ENCODE measurements at places on chromosomes 12 and 14.

GRCh38 chr12:6532927-6533652, 1.2 kb upstream of the GAPDH start:
- peak; percentile 83 for DNase-seq

GRCh38 chr12:78403681-78404080, 460.9 kb upstream of the SYT1 start:
- peak; percentile 4 for DNase-seq

GRCh38 chr14:99562856-99563748, 40.9 kb downstream of the CCDC85C start:
- DNase-seq, result peak; percentile 71

DNA sequence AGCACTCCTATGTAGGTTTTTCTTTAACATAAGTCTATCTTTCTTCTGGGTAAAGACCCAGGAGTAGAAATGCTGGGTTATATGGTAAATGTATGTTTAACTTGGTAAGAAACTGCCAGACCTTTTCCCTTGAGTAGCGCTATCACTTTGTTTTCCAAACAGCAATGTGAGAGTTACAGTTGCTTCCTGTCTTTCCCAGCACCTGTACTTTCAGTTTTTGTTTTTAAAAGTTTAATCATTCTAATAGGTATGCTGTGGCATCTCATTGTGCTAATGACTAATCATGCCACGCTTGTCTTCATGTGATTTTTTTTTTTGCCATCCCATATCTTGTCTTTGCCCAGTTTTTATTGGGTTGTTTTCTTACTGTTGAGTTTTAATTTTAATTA, 28.1 kb downstream of the GIT2 start:
- DNase-seq, result no peak

GRCh38 chr12:101828463-101829196, 2.1 kb downstream of the GNPTAB start:
- DNase-seq, result no peak

DNA sequence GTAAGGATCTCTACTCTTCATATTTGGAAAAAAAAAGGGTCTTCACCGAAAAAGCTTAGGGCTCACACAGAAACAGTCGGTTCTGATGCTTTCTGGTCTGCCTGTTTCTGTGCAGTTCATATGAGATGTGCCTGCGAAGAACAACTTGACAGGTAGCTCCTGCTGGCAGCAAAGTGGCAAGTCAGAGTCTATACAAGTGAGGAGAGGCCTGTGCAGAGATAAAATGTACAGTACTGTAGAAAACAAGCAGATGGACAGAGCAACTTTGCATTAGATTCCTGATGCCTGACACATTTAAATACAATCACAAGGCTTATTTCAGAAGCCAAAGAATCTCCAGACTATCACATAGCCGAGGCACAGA, 936.0 kb downstream of the DIO2 start:
- DNase-seq, result no peak

- no peak for DNase-seq
Measured at GRCh38 chr12:85405781-85406522, 125.9 kb downstream of the ALX1 start.

- DNase-seq, result no peak
Measured at GRCh38 chr14:56744016-56744415, 66.3 kb downstream of the OTX2 start.

- DNase-seq, result no peak
Measured at GRCh38 chr12:54053003-54053750, 458 bp upstream of the HOXC4 start.

DNA sequence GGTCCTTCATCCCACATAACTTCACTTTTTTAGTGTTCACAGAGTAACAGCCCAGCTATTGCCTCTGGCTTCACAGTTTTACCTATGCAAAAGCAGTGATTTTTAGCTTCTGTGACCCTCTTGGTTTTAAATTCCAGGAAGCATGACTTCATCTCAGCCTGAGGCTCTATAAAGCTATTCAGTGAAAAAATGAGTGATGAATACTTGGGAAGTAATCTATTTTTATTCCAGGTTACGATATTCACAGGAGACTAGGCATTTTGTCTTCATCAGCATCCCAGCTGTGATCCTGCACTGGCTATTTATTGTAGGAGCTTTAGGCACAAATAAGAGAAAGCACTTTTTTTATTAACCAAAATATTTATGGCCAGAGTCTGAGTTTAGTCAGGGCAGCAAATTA, 164.8 kb downstream of the SNAPC1 start:
- DNase-seq, result peak; percentile 86

DNA sequence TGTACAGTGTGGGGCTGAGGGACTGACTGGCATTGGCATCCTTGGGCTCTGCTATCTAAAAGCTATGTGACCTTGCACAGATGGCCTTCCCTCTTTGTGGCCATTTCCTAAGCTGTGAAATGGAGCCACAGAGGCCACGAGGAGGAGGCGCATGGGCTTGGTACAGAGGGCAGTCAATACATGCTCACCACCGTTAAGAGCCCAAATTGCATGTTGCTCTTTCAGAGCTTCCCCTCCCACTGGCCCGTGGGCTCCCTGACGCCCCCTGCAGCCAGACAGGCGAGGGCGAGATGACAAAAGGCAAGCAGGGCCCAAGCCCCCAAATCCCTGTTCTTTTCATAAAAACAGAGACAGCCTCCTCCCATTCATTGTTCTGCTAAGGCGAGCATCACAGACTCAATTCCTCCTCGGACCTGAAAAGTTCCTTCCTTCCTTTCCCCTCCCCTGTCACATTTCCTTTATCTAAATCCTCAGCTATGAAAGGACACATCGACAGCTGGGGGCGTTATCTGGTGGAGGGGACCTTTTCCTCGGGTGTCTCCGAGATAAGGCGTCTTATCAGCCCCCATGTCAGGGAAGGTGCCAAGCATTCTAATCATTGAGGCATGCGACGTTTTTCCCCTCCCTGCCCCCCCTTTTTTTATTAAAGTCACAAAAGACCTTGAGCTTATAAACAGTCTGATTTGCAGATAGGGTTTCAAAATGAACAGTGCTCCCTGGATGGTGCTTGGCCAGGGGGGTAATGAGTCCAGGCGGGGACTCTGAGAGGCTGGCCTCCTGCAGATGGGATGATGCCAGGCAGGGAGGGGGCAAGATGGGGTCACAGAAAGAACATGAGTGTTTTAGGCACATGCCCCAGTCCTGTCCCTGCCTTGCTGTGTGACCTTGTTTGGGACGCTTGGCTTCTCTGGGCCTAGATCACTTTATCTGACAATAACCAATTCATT, 26.4 kb downstream of the FAM222A start:
- DNase-seq, result no peak

DNA sequence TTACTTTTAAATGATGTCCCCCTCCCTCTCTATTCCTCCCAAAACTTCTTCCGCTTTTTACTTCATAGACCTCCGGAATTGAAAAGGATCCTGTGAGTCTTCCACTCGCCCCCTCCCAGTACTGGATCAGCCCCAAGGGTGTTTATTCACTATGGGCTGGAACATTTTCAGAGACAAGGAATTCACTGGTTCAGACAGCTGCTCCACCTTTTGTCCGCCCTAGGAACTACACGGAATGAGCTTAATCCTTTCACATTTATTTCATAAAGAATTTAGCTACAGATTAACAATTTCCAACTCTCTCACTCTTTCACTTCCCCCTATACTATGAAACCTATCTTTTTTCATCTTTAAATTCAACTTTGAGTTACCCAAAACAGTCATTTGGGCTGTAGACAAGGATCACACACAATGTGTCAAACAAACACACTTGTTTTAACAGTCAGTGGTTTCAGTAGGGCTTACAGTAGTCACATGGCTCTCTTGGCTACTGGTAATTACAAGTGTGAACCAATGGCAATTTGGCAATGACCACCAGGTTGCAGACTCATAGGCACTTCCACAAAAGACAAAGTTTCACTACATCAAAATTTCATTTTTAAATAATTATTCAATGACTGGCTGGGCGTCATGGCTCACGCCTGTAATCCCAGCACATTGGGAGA, 20.6 kb downstream of the CNIH1 start:
- peak; percentile 76 for DNase-seq

- DNase-seq, result no peak
Measured at GRCh38 chr12:105659355-105660075, 329.0 kb downstream of the C12orf75 start.

- no peak for DNase-seq
Measured at GRCh38 chr12:26825459-26826016, 7.5 kb downstream of the ITPR2 start.

GRCh38 chr12:57770734-57771133, 1.2 kb downstream of the METTL1 start:
- DNase-seq, result no peak

GRCh38 chr14:33738491-33738890, 212.4 kb downstream of the EGLN3 start:
- no peak for DNase-seq

GRCh38 chr12:2857576-2857975, 737 bp upstream of the TEX52 start:
- DNase-seq, result no peak

- DNase-seq, result peak; percentile 2
Measured at GRCh38 chr12:28497889-28498411, 307.7 kb downstream of the CCDC91 start.

- peak; percentile 45 for DNase-seq
Measured at GRCh38 chr14:38210587-38211216, 3.0 kb downstream of the SSTR1 start.

DNA sequence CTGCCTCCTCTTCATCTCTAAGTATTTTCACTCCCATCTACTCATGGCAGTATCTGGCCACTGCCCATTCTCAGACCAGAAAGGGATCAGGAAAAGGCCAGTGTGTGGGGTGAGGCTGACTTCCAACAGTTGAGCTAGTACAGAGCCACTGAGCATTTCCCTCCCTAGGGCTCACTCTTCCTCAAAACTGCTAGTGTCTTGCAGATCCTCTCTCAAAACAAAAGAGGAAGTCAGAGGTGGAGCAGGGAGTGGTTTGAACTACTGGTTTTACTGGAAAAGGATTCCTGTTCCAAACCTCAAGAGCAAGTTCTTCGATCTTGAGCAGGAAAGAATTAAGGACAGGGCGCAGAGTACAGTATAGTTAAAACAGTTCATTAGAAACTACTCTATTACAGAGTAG, 11.7 kb upstream of the RNASE10 start:
- DNase-seq, result no peak

DNA sequence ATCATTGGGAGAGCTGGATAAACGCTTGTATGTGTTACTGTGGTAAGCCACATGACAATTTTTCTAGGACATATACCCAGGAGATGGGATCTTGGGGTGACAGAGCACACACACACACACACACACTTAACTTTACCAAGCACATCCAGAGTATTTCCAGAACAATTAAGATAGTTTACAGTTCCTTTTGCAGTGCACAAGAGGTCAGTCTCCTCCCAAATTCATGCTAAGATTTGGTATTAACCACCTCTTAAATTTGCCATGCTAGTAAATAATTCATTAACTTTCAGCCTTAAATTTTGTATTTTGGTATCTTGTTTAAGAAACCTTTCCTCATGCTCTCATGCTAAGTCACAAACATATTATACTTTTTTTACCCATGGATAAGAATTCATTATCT, 33.9 kb upstream of the LIMA1 start:
- DNase-seq, result no peak

GRCh38 chr14:84826294-84826693, 703.6 kb upstream of the FLRT2 start:
- DNase-seq, result no peak

- no peak for DNase-seq
Measured at GRCh38 chr14:88929656-88930436, 105.4 kb downstream of the TTC8 start.

DNA sequence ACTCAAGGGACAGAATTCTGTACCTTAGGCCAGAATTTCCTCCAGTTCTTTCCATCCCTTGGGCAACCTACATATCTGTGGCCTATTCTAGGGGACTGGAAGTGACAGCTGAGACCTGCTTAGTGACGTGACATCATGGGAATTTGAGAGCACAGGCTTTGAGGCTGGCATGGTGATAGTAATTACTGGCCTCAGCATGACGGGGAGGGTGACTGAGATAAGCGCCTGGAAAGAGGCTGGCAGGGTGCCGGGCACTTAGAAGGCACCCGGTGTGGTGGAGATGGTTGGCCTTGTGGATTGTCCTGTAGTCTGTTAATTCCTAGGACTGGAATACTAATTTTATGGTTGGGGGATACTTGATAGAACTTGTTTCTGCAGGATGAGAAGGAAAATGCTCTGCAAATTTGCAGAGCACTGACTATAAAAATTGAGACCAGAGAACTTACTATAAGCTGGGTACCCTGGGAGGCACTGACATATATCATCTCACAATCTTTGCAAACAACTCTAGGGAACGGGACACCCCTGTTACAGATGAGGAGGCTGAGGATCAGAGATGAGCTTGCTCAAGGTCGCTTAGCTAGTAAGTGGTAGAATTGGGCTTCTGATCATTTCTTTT, 42.2 kb upstream of the TBX3 start:
- DNase-seq, result no peak

- peak; percentile 100 for DNase-seq
Measured at GRCh38 chr14:58171090-58171489, 19.1 kb upstream of the ARMH4 start.

DNA sequence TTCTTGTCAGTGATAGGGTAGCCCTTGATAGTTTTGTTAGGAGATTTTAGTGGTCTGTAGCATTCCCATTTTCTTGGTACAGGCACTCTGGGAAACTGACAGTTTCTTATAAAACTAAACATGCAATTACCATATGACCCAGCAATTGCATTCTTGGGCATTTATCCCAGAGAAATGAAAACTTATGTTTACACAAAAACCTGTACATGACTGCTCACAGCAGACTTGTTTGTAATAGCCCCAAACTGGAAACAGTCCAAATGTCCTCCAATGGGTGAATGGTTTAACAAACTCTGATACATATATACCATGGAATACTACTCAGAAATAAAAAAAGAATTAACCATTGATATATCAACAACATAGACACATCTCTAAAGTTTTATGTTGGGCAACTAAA, 75.5 kb downstream of the BORCS5 start:
- no peak for DNase-seq

DNA sequence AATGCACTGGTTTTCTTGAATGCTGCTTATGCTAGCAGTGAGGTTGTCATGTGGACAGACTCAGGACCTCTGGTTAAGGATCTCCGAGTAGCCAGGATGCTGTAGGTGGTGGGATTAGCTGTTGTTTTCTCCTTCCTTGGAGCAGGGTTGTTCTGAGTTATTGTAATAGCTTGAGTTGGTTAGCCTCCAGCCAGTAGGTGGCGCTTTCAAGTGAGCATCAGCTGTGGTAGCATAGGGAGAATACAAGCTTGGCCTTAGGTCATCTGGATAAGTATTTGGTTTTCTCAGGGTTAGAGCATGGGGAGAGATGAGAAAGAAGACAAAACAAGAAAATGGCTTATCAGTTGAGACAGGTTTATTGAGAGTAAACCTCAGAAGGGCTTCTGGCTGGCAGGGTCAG, 299.7 kb upstream of the FBXO33 start:
- DNase-seq, result no peak

GRCh38 chr12:89525305-89525823, 483 bp downstream of the POC1B start:
- peak; percentile 8 for DNase-seq

DNA sequence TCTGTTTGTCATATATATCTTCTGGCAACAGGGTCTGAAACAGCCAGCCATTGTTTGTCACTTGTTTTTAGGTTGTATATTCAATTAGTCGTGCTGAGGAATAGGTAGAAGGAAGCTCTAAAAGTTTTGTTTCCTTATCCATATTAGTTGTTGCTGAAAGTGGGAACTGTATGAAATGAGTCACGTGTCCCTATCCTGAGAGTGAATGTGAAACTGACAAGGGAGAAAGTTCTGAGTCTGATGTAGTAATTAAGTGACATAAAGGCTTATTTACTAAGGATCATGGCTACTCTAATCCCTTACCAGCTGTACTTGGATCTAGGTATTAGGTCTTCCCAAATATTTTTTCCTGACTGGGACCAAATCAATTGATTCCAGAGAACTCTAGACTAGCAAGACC, 16.4 kb downstream of the FAM234B start:
- DNase-seq, result no peak

GRCh38 chr12:92030618-92031017, 115.0 kb downstream of the BTG1 start:
- no peak for DNase-seq

Data from HTR-8/SVneo (cell line).